ENCODE measurements at places on chromosomes 12 and 14.

- DNase-seq: no peak
Observed at GRCh38 chr14:104112113-104112505, 26.3 kb upstream of the KIF26A start.

DNA sequence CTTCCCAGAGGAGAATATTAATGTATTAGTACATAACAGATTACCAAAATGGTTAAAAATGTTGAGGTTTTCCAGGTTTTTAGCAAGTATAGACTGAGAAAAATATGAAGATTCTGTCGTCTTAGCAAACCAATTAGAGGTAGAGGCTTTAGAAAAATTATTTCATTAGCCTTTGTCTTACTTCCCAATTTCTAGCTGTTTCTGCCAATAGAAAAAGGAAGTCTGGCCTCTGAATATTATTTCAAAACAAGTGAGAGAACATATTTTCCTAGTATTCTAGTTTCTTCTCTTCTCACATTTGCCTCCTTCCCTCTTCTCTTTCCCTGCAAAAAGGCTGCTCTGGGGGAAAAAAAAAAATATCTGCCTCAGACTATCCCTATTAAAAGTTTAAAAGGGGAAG is 16.4 kb downstream of the IPO8 start:
- DNase-seq: no peak

DNA sequence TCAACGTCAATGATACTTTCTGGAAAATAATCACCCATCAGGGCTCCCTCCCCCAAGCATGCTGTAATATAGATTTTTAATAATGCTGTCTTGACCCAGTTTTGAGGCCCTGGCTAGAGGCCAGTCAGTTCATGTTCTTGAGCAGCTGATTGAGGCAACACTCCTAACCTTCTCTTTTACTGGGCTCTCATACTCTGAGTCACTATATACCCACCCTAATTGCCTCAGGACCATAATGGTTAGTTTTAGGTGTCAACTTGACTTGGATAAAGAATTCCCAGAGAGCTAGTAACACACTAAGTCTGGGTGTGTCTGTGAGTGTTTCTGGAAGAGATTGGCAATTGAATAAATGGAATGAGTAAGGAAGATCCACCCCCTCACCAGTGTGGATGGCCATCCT is 527.0 kb upstream of the ATP2B1 start:
- DNase-seq: no peak

DNA sequence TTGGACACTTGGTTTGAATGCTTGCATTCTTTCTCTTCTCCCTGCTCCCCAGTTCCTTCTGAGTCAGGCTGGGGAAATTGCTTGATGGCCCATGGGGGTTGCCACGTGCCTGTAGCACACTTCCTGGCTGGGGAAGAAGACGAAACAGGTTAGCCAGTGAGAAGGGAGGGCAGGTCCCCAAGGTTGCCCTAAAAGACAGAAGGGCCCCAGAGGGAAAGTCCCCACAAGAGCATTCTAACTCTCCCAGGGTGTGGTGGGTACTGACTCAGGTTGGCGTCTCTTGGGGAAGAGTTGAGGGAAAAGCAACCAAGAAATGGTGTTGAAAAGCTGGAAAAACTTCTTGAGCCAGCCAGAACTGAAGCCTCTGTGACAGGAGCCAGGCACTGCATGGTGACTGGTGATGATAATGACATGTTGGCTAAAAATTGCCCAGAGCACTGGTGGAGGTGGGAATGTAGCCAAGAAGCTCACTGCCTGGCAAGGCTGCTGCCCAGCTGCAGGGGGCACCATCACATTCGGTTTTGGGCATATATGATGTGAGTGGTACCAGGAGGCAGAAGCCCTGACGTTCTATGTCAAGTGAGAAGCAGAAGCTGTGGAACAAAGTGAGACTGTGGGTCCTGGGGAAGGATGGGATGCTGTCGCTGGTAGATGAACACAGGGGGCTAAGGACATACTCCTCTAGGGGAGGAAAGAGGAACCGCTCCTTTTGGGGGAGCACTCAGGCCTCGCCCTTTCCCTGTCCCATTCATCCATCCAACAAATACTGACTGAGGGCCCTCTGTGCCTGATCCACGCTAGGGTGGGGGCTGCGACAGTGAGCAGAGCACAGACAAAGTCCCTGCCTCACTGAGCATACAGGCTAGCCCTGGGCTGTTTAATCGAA is 8.1 kb upstream of the RABGGTA start:
- peak; percentile 54 for DNase-seq

DNA sequence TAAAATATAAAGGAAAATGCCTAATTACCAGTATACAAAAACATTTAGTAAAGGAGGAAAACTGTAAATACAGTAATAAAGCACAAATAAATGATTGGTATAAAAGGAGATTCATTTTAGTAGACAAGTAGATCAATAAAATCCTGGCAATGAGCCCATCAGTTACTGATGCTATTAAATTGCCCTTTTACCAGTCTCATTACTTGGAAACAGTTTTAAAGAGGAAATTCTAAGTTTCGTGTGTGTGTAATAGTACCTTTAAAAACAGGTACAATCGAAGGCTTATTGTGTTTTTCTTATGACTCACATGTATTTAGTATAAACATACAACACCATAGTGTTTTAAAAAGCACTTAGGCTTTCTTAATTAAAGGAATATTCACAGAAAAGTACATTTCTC is 46.4 kb upstream of the SYT10 start:
- DNase-seq: no peak

DNA sequence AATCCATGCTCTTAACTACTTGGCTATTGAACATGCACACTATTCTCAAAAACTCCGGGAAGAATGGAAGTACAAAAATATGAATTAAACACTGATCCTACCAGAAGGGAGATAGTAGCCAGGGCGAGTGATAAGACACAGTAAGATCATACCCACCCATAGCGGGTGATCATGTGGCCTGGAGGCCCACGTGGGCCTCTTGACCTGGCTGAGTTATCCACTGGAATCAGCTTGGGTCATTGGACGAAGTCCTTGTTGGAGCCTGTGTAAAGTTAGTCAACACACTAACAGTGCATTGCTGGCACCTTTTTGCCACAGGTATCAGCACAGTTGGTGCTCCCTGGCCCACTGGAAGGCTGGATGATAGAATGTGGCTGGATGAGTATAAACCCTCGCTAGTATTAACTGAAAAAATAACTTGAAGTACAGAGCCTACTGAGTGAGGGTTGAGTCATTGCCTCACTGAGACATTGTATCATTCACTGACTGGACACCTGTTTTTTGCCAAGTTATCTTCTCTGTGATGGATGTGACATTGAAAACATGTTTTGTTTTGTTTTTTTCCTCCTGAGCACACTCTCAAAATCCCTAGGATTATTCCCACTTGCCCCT is 149.2 kb upstream of the FUT8 start:
- no peak for DNase-seq

- DNase-seq: no peak
Observed at GRCh38 chr14:71362920-71363584, 455.8 kb downstream of the PCNX1 start.

DNA sequence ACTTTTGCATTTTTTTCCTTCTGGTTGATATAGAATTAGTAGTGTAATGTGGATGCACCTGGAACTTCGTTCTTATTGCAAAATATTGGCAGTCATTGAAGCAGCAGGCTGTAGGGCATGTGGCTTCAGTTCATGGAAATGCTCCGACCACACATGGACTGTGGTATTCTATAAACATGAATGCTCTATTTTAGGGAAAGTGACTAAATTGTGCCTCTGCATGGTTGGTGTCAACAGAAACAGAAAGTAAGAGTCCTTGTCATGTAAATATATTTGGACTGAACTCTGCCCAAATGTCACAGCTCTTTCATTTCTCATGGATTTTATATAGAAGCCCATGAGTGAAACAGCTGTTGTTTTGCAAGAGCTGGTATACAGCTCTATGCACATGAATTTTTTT is 917.0 kb downstream of the LRFN5 start:
- DNase-seq: no peak

GRCh38 chr12:50103767-50104321 is at the start of gene GPD1:
TSS of gene GPD1 (plus strand) at chr12:50104008. CDS start at chr12:50104051, 43 bp downstream.
- no peak for DNase-seq

DNA sequence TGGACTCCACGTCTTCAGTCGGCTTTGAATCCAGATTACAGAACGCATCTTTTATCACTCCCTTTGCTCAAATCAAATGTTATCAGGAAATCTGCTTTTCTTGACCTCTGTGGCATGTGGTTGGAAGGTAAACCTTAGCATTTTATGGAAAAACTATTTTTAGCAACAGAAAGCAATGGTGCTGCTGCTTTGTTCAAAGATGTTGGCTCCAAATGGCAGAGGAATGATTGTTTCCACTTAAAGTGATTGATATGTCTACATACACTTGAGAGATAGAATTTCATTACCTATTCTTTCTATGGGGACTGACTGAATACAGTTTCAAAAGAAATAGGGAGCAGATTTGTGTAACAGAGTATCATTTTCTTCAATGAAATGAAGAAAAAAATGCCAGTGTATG is 761.2 kb downstream of the NOVA1 start:
- no peak for DNase-seq

GRCh38 chr12:52681526-52682380 is 1.5 kb upstream of the KRT1 start:
- DNase-seq: peak; percentile 13
